ENCODE measurements at places on chromosomes 7 and 10. TPM values are rescaled to one million over a fixed set of nuclear protein-coding genes. Genes with fewer than 3 reads are reported as not detected.

DNA sequence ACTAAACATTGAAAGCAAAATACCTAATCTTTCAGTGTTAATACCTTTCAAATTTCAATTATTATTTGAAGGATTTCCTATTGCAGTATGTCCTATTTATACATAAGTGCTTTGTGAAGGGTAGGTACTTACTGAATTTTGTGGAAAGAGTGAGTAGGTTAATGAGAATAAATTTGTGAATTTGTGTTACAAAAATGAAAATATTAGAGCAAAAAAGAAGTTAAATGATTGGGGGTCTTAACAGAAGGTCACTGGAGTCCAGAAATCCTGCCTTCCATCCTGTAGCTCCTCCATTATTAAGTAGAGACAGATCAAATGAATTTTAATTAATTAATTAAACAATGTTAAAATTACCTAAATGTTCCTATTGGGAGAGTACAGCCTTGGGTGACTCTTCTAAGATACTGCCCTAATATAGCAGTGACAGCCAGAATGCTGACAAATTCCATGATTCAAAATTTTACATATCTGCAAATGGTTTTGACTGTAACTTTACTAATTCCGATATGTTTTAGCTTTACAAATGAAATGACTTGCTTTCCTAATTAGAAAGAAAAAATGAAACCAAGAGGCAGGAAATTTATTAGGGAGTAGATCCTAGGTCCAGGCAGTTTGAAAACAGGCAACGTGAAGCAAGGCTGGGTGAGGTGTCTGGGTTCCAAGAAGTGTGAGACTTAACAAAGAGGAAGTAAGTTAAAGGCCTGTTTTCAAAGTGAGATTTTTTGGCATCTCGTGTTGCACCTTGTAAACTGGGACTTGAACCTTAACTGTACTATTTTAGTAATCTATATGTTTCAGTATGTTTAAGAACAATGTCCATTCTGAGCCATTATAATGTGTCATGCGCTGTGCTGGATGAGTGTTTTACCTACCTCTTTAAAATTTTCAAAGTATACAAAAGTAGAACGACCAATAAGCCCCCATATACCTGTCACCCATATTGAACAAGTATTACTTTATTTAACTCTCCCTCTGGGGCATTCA lies 1.5 kb downstream of the PIK3CG start:
- no peaks in the 10 kb centered on the region for H3K36me3 ChIP-seq
- H3K4me3 ChIP-seq = peak overlapping the region; percentile 47
- peaks cover 9% of the 10 kb centered on the region for H3K4me1 ChIP-seq
- peak overlapping the region; percentile 64 for H3K27ac ChIP-seq
- DNase-seq = no peak
- H3K27me3 ChIP-seq = no peaks in the 10 kb centered on the region

DNA sequence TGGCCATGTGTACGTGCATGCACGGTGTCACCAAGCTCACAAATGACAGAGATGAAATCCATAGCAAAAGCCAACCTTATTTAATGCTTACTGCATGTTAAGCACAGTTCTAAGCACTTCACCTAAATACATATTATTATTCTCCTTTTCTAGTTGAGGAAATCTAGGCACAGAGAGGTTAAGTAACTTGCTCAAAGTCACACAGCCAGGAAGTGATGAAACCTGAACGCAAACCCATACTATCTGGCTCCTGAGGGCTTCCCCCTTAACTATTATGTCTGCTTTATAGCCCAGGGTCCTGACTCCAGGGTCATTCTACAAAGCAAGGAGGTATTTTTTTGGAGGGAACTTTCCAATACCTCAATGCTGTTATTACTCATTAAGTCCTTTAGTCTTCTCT lies 61.7 kb downstream of the GAD2 start:
- no peak for DNase-seq
- H3K36me3 ChIP-seq = no peaks in the 10 kb centered on the region
- no peak overlapping the region for H3K27ac ChIP-seq
- no peaks in the 10 kb centered on the region for H3K4me1 ChIP-seq

IRF5 gene
- 26.8 TPM for total RNA-seq

SHH gene
- total RNA-seq = 9.6 TPM

HOXA1 gene
- total RNA-seq = 2.1 TPM

TRIM74 gene
- total RNA-seq = 0.60 TPM

- no peak for DNase-seq
- no peak overlapping the region for H3K4me3 ChIP-seq
- H3K4me1 ChIP-seq = peaks cover 17% of the 10 kb centered on the region
Measured at GRCh38 chr7:38372290-38372689, 98.9 kb upstream of the TARP start.

DNA sequence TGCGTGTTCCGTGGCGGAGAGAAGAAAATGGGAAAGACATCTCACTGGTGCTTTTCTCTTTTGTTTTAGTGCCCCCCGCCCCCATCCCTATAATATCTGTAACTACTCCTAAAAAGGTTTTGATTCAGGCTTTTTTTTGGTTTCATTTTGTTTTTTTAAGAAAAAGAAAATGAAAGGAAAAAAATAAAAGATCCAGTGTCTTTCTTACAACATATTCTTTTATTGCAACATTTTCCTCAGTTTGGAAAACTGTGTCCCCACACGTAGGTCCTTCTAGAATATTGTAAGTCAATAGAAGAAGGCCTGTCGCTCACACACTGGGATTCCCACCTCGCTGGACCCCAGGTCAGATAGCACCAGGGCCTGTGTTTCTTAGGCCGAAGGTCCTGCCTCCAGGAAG lies 20.6 kb downstream of the AIFM2 start:
- H3K4me1 ChIP-seq = no peaks in the 10 kb centered on the region
- H3K36me3 ChIP-seq = peaks cover 56% of the 10 kb centered on the region
- no peak overlapping the region for H3K4me3 ChIP-seq

GARIN1A gene
- 1.6 TPM for total RNA-seq

GRCh38 chr10:7320072-7320471 lies 90.8 kb downstream of the SFMBT2 start:
- H3K4me3 ChIP-seq = no peak overlapping the region
- peaks cover 8% of the 10 kb centered on the region for H3K4me1 ChIP-seq
- no peak overlapping the region for H3K27ac ChIP-seq
- no peak for DNase-seq
